Activated gamma-delta T cell treated with Interleukin-2 at 50 U/mL for 16 hours (primary cell): ENCODE measurements at places on chromosomes 1 and 21.

GRCh38 chr1:59952065-59952464 is 25.5 kb upstream of the CYP2J2 start:
- no peak for DNase-seq

DNA sequence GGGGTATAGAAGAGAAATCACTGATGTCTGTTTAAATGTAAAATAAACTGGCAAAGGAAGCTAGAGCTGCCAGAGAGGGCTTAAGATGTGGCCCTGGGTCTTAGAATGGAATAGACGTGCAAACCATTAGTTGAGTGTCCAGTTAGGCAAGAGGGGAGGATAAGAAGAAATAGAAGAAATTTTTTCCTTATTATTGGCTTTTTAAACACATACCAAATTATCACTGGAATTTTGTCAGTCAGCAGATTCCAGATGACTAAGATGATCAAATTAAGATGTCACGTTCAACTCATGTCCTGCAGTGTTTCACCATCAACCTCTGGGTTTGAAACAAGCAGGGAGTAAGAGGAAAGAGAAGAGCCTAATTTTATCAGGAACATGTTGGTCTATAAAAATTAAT is 71.6 kb upstream of the C1orf21 start:
- DNase-seq = no peak

DNA sequence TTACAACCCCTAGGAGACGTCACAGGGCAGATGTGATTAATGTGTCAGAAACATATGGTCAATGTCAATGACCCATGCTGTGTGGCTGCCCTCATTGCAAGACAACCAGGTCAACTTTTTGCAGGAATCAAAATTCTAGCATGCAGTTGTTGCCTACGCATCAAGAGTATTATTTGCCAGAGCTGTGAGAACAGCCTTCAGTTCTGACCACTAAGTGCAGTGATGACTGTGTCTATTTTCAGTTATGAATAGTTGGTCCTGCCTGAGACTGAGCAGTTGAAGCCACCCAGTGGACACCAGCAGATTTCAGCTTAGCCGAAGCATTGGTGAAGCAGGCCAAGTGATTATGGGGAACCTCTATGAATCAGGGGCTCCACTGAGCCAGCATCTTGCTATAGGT is 47.3 kb downstream of the LYPLAL1 start:
- DNase-seq = no peak

GRCh38 chr1:18972991-18973390 is 16.5 kb upstream of the IFFO2 start:
- DNase-seq = no peak

DNA sequence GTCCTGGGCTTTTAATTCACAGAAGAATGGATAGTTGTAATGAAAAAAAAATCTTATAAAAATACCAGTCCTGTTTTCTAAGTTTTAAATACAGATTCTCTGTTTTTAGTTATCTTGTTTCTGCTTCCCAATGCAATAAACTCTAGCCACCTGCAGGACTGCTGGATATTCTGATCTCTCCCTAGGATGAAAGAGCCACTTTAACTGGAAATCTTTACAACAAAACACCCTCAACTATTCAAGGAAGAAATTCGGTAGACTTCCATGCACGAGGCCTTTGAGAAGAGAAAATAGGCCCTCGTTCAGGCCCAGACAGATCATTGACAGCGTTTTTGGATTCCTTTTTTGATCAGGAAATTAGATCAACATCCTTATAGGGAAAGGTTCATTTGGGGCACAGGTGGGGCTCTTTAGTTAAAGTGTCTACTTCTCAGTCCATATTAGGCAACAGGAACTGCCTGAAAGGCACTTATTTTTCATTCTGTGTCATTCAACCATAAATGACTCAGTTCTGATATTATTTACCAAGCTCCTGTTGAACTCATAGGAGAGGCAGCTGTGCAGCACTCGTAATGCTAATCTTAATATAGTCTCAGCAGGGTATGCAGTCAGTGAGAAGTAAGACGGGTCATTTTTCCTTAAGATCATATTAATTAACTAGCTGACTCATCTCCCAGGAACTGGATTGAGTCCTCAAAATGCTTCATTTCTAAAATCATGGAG is 71.1 kb upstream of the ERRFI1 start:
- no peak for DNase-seq

GRCh38 chr1:48966583-48966982 is 189.9 kb upstream of the BEND5 start:
- no peak for DNase-seq

GRCh38 chr1:1430114-1430982 is 5.1 kb upstream of the VWA1 start:
- DNase-seq = no peak

- DNase-seq = peak; percentile 7
These were observed 221.6 kb upstream of the VAMP3 start for GRCh38 chr1:7549277-7550161.

DNA sequence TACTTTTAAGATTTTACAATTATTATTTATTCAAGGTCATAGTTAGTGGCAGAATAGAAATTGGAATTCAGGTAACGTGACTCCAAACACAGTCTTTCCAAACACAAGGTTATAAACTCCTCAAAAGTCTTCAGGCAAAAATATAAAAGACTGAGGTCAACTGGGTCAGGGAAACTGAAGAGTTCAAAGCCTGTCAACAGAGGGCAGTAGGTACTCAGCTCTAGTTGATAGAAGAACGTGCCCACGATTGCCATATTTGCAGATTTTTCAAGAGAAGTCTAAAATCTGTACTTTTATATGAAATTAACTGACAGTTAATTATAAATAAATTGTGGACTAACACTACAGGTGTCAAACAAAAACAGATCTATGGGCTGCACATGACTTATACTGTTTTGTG is 135.0 kb downstream of the LHX4 start:
- DNase-seq = no peak
